ENCODE measurements at places on chromosomes 3 and 15.

DNA sequence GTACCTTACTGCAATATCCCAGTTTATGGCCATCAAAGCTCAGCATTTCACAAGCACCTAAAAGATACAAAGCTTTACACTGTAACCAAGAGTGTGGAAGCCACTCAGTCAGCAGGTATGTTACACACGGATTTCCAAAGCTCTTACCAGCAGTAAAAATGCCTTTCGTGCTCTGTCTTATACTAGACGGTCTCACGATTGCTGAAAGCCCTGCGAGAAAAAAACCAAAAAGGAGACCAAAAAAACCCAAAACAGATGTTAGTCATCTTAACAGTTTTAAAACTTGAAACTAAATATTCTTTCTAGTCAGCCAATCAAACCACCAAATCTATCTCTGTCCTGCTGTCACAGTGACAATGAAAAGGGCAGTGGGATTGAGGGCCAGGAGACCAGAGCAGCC lies 39.0 kb downstream of the TAMM41 start:
- DNase-seq, result peak; percentile 22

- DNase-seq, result no peak
Measured at GRCh38 chr3:47617086-47618010, 38.7 kb upstream of the CSPG5 start.

DNA sequence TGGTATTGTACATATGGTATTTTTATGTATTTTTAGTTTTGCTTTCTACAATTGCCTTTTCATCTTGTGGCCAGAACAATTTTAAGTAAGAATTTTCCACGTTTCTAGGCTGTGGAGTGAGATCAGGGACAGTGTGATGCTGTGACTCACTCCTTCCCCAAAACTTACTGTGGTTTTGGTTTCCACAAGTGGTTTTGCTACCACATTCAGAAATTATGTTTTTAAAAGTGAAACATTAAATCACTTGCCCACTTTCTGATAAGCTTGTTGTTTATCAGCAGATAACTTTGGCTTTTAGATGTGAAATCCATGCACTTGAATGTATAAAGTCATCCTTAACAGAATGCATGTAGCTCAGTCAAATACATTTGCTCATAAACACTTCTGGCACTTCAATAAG lies 192.2 kb upstream of the THRB start:
- peak; percentile 58 for DNase-seq

- no peak for DNase-seq
Measured at GRCh38 chr3:185631508-185632206, 45.6 kb downstream of the SENP2 start.

- no peak for DNase-seq
Measured at GRCh38 chr3:16961621-16962205, 77.0 kb downstream of the PLCL2 start.

- no peak for DNase-seq
Measured at GRCh38 chr15:63565536-63566186, 31.5 kb upstream of the FBXL22 start.

DNA sequence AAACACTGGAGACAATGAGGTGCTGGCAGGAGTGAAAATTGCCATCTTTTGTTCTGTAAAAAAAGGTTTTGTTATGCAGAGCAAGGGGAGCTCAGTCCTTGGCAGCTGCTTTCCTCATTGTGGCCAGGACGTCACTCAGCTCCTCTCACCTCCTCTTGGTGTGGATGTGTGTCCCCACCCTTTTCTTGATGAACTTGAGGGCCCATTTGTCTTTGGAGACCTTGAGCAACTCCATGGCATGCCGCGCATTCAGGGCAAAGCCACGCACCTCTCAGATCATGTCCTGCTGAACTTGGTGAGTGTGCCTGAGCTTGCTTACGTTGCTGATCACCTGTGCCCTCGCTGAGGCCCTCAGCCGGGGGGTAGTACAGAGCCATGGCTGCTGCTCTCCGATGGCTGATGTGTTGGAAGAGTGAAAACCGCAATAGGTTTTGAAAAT lies 24.5 kb upstream of the BDH1 start:
- no peak for DNase-seq

DNA sequence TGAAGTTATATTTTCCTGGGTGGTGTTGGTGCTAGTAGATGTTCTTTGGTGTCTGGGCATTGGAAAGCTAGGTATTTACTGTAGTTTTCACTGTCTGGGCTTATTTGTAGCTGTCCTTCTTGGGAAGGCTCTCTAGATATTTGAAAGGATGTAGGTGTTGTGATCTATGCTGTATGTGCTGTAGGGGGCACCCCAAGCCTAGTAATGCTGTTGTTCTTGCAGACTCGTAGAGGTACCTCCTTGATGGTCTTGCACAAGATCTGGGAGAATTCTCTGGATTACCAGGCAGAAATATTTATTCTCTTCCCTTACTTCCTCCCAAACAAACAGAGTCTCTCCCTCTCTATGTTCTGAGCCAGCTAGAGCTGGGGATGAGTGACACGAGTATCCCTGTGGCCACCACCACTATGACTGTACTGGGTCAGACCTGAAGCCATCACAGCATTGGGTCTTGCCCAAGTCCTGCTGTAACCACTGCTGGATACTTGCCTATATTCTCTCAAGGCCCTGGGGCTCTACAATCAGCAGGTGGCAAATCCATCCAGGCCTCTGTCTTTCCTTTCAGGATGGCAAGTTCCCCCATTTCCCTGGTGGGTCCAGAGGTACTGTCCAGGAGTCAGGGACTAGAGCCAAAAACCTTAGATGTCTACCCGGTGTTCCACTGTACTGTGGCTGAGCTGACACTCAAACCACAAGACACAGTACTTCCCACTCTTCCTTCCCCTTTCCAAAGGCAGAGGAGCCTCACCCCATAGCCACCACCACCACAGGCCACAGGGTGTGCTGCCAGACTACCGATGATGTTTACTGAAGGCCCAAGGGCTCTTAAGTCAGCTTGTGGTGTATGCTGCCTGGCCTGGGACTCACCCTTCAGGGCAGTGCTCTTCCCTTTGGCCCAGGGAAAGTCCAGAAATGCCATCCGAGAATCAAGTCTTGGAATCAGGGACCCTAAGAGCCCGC lies 195.2 kb upstream of the DPPA4 start:
- peak; percentile 62 for DNase-seq

DNA sequence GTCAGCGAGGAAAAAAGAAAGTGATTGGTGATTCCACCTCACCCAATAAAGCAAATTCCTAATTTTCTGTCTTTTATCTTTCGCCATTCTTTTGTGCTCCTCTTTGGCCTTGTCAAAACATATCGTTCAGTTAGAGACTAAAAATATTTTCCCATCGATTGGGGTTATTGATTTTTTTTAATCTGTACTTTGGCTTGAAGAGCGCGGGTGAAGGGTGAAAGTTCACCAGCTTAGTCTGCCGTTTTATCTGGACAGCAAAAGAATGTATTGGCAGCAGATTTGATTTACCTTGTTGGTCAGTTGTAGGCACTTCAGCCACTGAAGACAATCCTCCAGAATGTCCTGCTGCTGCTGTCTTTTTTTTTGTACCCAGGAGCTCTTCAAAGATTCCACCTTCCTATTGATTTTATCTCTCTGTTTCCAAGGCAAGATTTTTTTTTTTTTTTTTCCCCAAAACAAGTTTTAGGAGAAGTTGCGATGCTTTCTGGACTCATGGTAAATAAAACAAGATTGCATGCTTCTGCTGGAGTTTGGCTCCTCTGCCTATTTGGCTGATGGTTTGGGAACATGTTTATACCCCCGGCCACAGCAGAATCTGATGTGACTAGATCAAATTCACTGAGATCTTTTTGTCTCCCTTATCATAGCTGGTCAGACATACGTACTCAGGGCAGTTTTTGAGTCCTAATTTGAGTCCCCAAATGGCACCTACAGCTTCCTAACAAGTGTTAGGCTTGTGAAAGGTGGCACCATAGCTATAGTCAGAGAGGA lies 269.3 kb upstream of the ONECUT1 start:
- DNase-seq, result no peak

- no peak for DNase-seq
Measured at GRCh38 chr15:73962433-73962832, 29.7 kb downstream of the STOML1 start.

DNA sequence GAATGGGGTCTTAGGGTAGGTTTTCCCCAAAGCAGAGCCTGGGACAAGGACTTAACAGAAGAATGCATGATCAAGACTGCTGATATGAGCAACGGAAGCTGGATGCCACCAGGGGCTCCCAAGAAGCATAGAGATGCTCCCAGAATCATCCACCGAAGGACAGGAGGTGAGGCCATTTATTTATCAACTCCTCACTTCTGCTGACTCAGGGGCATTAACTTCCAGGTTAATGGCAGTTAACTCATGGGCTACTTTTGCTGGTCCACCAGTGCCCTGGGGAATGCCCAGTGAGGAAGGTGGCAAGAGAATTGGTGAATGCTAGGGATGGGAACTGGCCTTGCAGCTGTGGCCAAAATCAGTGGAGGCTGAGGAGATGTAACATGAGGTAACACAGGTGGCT lies 27.8 kb downstream of the TAFA4 start:
- no peak for DNase-seq
